ENCODE measurements at places on chromosomes 7 and 10. TPM values are rescaled to one million over a fixed set of nuclear protein-coding genes. Genes with fewer than 3 reads are reported as not detected.

DNA sequence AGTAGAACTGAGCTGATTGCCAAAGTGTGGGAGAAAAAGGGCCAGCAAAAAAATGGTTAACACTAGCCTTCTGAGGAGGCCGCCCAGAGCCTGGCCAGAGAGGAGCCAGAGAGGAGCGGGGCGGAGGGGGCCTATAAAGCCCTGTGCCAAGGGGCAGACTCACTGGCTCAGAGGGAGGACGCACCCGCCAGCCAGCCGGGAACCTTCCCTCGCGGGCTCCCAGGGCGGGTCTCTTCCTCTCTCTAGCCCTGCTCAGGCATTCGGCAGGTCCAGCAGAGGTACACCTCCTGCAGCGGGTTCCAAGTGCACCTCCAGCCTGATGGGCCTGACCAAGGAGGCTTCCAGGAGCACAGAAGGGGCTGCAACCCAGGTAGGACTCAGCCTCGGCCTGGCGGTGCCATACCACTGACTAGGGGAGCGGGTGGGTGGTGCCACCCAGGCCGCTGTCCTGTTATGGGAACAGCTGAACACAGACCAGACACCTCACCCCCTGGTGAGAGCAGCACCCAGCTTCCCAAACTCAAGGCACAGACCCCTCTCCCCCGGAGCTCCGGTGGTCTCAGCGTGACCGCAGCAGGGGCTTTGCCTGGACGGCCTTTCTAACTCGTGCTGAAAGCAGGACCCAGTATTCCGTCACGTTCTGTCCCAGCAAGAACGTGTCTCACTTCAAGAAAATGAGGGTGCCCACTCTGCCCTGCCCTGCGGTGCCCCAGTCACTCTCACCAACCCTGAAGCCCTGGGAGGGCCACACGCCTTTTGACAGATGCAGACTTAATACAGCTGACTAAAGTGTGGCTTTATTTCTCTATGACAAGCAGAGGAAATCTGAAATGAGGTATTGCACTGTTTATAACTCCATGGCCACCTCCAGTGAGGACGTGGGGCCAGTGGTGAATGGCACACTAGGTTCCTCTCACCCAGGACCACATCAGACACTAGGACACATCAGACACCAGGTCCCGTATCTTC is at the start of gene GPER1:
GPER1 (plus strand) TSS at position 162 of the 969 bp plus-strand sequence. CDS start 3,616 bp downstream, outside the sequence.
- H3K27ac ChIP-seq, result peak within 1 kb of the TSS; percentile 68
- peak within 1 kb of the TSS; percentile 43 for H3K4me3 ChIP-seq
- H3K4me1 ChIP-seq, result peaks cover 41% of the 10 kb centered on the region
- no peaks in the 10 kb centered on the region for H3K27me3 ChIP-seq
- no peak for DNase-seq

DNA sequence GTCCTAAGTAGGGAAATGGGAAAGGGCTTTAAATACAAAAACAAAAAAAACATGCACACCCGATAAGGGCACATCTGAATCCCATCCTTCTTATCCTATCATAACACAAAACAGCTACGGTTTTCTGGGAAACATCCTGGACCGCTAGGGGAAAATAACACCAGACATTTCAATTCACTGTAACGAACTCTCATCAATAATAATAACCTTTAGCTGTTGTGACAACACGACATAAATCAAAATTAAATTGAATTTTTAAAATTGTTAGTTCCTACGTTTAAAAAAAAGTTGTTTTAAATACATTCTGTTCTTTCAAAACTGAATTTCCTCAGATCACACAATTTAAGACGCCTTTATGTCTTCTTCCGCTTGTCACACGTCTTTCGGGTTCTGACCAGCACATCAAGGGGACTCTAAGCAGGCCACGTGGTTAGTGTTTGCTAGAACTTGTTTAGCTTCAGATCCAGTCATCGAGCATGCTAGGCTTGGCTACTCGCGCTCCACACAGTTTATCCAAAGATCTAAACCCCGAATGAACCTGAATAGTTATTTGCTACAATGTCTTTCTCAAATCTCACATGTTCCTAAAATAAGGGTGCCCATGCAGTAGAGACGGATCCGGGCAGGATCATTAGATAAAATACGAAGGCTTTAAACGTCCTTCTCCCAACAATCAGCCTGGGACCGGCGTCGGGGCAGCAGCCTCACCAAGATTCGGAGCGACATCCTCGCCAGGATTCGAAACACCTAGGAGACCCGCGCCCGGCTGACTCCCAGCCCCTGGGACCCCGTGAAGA is 839 bp downstream of the IKZF5 start:
- peak overlapping the region; percentile 95 for H3K27ac ChIP-seq
- H3K27me3 ChIP-seq, result no peaks in the 10 kb centered on the region
- H3K4me1 ChIP-seq, result peaks cover 52% of the 10 kb centered on the region
- peak overlapping the region; percentile 92 for H3K4me3 ChIP-seq
- no peaks in the 10 kb centered on the region for H3K36me3 ChIP-seq
- DNase-seq, result no peak

GRCh38 chr10:29304995-29305335 is 16.1 kb downstream of the LYZL1 start:
- DNase-seq, result no peak
- H3K4me3 ChIP-seq, result no peak overlapping the region
- H3K27ac ChIP-seq, result no peak overlapping the region
- no peaks in the 10 kb centered on the region for H3K4me1 ChIP-seq
- H3K36me3 ChIP-seq, result no peaks in the 10 kb centered on the region
- no peaks in the 10 kb centered on the region for H3K27me3 ChIP-seq

GRCh38 chr7:132179080-132179430 is 397.2 kb downstream of the PLXNA4 start:
- H3K4me1 ChIP-seq, result no peaks in the 10 kb centered on the region
- no peak overlapping the region for H3K4me3 ChIP-seq
- H3K36me3 ChIP-seq, result no peaks in the 10 kb centered on the region
- no peak for DNase-seq

DNA sequence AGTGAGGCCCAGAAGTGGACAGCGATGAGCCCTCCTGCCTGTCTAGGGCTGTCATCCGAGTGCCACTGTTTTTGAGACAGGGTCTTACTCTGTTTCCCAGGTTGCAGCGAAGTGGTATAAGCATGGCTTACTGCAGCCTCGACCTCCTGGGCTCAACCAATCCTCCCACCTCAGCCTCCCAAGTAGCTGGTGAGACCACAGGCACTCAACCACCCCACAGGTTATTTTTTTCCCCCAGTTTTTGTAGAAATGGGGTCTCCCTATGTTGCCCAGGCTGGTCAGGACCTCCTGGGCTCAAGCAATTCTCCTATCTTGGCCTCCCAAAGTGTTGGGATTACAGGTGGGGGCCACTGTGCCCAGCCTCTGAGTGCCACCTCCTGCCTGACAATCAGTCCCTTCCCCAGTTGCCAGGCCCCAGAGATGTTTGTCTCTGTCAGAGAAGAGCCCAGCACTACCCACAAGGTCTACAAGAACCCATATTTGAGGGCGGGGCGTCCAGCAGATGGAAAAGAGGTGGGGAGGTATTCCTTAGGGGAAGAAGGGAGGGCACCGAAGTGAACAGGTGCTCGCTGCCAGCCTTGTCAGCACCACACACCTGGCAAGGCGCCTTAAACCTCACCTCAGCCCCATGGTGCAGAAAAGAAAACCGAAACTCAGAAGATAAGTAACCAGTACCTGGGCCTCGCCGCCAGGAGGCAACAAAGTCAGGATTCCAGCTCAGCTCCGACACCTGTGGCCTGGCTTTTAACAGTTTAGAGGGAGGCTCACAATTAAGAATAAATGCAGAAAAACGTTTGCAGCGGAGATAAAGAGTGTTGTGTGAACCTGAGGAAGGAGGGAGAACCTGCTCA is 77.4 kb upstream of the ANLN start:
- H3K4me1 ChIP-seq, result no peaks in the 10 kb centered on the region
- no peak overlapping the region for H3K27ac ChIP-seq

SDK1 gene
- 16.7 TPM for total RNA-seq

DNA sequence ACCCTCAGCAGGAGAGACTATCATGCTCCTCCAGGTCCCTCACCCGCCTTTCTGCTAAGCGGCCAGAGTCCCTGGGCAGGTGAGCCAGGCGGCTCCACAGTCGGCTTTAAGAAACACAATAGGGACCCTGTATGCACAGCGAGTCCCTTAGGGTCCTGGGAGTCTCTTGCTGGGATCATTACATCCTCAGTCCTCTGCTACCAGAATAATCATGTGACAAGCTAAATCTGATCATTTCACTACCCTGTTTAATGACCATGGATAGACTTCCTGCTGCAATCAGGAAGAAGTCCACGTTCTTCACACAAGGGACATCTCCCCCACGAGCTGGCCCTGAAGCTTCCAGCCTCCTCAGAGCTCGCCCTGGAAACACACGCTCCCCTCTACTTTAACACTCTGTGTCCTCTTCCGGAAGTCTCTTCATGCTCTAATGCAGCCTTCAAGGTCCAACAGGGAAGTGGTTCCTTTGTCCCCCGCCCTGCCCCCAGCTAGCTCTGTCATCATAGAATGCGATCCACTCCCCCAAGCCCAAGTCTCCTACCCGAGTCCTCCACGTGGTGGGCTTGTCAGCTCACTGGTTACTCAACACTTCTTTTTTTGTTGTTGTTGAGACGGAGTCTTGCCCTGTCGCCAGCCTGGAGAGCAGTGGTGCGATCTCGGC is 101.5 kb downstream of the RNF216 start:
- no peak overlapping the region for H3K27ac ChIP-seq
- no peak overlapping the region for H3K4me3 ChIP-seq
- no peaks in the 10 kb centered on the region for H3K36me3 ChIP-seq
- peaks cover 17% of the 10 kb centered on the region for H3K4me1 ChIP-seq
- no peaks in the 10 kb centered on the region for H3K27me3 ChIP-seq
- no peak for DNase-seq

DNA sequence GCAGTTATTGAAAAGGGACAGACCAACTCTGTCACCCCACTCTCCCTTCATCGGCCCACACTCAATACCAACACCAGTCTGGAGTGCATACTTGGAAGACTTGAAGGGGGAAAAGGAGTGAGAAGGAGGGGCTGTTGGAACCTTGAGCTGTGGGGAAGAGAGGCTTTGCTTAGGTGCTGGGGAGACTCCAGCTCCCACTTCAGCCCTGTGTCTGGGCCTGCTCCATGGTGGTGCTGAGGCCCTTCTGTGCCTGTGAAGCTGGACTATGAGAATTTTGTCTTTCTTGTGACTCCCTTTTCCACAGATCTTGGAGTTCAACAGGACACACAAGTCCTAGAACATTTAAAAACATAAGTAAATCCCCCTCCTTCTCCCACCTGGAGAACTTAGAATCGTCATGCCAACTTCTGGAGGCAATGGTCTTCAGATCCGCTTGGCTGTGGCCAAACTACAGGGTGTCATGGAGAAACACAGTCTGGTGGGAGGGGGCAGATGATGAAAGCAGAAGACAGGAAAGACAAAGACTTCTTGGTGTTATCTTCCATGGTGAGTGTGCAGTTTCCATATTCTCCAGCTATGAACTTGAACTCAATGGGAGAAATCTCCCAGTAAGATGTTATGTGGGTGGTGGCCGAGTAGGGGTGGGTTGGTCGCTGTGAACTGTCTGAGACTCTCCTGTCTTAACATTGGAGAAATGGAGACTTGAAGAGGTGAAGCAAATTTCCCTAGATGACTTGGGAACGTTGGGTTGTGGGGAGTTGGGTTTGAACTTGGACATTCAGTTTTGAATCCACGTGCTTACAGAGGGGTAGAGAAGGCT is 18.4 kb upstream of the GIMAP8 start:
- no peaks in the 10 kb centered on the region for H3K27me3 ChIP-seq
- H3K4me3 ChIP-seq, result no peak overlapping the region
- H3K27ac ChIP-seq, result no peak overlapping the region
- H3K4me1 ChIP-seq, result peaks cover 9% of the 10 kb centered on the region

PSD gene
- total RNA-seq, result 6.4 TPM

TPK1 gene
- 1.7 TPM for total RNA-seq

DNA sequence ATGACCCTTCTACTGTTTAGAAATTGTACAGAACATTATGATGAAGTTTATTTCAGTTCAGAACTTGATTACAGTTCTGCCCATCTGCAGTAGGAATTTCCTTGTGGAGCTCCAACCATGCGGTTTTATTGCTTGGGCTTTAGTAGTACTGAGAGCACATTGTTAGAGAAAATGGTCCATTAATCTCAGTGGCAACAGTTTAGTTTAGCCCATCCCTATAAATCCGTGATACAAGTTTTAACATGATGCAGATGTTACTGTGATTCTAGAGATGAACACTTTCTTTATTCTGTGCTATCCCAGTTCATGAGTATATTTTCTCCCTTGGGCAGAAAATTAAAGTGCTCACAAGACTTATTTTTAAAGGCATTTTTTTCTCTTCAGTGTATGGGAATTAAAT is 84.8 kb upstream of the FZD8 start:
- DNase-seq, result no peak
- H3K27ac ChIP-seq, result no peak overlapping the region
- H3K4me1 ChIP-seq, result peaks cover 6% of the 10 kb centered on the region
- H3K36me3 ChIP-seq, result no peaks in the 10 kb centered on the region
- no peaks in the 10 kb centered on the region for H3K27me3 ChIP-seq

DNA sequence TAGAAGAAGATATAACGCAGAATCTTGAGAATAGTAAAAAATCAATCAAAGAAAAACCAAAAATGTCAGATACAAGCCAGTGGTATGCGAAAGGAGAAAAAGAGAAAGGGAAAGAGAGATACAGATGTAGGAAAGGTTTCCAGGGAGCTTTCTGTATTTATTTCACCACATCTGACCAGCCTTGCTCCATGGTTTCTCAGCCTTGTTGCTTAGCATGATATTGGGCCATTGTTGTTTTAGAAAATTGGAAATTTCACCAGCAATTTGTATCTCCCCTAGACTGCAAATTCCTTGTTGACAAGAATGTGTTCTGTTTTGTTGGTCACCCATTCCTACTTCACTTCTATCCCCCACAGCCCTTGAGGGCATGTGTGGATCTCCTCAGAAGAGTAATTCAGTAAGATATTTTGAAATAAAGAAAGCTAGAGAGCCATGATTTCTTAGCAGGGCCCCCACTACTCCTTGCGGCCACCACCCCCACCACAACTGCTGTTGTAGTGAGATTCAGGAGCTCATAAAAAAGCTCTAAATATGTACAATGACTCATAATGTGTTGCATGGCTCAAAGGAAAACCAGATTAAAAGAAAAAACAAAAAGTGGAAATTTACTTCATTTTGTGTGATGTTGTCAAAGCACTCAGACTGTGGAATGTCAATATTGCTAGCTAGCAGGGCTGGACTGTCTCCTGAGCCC is 138.7 kb downstream of the CHRM2 start:
- H3K27me3 ChIP-seq, result no peaks in the 10 kb centered on the region
- H3K4me3 ChIP-seq, result no peak overlapping the region
- no peaks in the 10 kb centered on the region for H3K36me3 ChIP-seq

TAS2R60 gene
- total RNA-seq, result not detected

- no peaks in the 10 kb centered on the region for H3K27me3 ChIP-seq
- no peak for DNase-seq
- H3K4me1 ChIP-seq, result peaks cover 80% of the 10 kb centered on the region
- H3K4me3 ChIP-seq, result no peak overlapping the region
Measured at GRCh38 chr10:59880971-59881510, 25.3 kb downstream of the CCDC6 start.

GRCh38 chr10:126252884-126253610 is 135.2 kb downstream of the ADAM12 start:
- H3K27me3 ChIP-seq, result no peaks in the 10 kb centered on the region
- no peak overlapping the region for H3K4me3 ChIP-seq
- no peak for DNase-seq
- peaks cover 14% of the 10 kb centered on the region for H3K4me1 ChIP-seq
- peak overlapping the region; percentile 53 for H3K27ac ChIP-seq
- H3K36me3 ChIP-seq, result no peaks in the 10 kb centered on the region

GRCh38 chr7:124101173-124101768 is 68.4 kb upstream of the TMEM229A start:
- DNase-seq, result no peak
- H3K36me3 ChIP-seq, result no peaks in the 10 kb centered on the region
- H3K27me3 ChIP-seq, result no peaks in the 10 kb centered on the region
- no peaks in the 10 kb centered on the region for H3K4me1 ChIP-seq
- H3K4me3 ChIP-seq, result no peak overlapping the region
